ENCODE measurements at places on chromosomes 3 and 15.
A peak's percentile ranks its signal among the peaks of the same experiment; 100 is the strongest.

DNA sequence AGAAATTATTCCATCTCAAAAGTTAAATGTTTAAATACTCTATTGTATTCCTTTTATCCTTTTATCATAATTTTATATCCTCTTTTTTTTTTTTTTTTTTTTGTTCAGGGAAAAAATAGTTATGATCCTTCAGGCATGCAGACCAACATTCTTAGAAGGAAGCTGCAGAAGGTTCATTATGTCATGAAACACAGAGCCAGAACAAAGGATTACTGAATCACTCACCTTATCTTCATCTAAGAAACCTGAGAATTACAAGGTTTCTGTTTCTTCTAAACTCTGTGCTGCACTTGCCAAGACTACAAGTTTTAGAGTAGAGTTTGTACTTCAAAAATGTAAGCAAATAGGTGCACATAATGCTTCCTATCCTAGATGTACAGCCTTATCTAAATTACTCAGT, 3.3 kb downstream of the PLCH1 start:
- no peak for DNase-seq

- no peak for DNase-seq
These were observed 174.4 kb downstream of the SI start for GRCh38 chr3:164903820-164904451.

- no peak for DNase-seq
These were observed 7.2 kb upstream of the SEC22A start for GRCh38 chr3:123194552-123194951.

DNA sequence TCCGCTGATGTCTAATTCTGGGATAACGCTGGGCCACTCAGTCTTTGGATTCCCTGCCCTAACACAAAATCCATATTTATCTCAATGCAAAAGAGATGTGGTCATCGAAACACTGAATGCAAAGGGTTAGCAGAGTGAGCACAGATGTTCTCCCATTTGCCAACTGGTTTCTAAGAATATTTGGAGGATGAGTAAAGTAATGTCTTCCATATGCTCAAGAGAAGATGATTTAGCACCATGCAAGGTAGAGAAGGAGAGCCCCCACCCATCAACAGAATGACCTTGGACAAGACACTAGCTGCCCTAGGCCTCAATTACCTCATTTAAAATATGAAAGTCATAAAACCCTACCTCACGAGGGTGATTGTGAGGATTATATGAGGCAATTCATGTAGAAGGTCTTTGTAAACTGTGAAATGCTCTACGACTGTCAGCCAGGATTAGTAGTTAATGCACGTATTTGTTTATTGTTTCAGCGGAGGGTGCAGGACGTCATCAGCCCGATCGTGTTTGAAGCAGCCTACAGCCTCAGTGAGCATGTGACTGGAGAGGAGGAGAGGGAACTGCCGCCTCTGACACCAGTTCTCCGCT, 232.9 kb upstream of the CTDSPL start:
- no peak for DNase-seq

DNA sequence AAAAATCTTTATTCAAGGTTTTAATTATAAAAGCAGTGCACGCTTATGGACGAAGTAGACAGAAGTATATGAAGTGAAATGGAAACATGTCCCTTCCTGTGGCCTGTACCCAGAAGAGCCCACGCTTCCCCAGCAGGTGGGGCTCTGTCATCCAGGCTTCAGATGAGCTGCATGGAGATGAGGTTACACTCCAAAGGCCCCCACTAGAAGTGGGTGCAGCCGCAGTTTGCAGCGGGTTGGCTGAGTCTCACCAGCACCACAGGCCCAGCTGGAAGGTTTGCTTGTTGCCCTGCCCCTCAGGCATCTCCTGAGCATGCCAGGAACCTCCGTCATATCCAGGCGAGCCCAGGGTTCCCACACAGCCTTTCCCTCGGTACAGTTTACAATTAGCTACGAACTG, 33.1 kb downstream of the PRR20G start:
- no peak for DNase-seq

DNA sequence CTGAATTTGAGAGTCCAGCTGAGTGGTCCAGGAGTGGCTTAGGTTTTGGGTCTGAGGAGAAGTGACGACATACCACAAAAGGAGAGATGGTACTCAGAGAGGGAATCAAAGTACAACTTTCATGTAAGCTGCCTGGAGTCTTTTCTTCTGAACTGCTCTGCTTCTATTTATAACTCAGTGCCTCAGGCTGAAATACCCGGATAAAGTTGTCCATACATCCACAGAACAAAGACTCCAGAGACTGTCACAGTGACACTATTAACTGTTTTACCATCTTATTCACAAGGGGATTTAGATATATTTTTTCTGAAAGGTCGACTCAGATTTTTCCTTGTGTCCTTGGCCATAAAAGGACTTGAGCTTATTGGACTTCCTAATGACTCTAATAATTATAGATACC, 264.3 kb upstream of the DNAJC19 start:
- no peak for DNase-seq

DNA sequence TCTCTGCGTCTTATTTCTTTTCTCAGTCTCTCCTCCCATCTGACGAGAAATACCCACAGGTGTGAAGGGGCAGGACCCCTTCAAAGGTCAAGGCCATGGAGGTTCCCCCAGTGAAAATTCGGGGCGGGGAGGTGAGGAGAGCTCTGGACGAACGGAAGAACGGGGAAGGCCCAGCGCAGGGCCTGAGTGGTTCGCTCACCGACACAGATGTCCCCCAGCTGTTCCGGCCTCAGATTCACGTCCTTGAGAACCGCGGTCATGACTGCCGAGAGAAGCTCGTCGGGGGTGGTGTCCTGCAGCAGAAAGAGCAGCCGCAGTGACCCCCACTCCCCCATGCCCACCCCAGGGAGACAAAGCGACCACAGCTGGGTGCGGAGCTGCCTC, 542 bp downstream of the ACAA1 start:
- DNase-seq: no peak

DNA sequence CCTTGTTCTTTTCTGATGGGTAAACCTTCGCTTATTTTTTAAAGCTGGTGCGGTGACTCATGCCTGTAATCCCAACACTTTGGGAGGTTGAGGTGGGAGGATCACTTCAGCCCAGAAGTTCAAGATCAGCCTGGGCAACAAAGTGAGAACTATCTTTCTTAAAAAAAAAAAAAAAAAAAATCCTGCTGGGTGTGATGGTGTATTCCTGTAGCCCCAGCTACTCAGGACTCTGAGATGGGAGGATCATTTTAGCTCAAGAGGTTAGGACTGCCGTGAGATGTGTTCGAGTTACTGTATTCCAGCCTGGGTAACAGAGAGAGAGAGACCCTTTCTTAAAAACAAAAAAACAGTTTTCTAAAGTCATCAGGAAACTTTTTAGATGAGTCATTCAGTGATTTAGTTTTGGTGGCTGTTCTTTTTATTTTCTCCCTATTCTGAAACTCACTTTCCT, 37.7 kb downstream of the SLMAP start:
- no peak for DNase-seq

GRCh38 chr3:29153811-29154210, 127.1 kb upstream of the RBMS3 start:
- DNase-seq: peak; percentile 3

DNA sequence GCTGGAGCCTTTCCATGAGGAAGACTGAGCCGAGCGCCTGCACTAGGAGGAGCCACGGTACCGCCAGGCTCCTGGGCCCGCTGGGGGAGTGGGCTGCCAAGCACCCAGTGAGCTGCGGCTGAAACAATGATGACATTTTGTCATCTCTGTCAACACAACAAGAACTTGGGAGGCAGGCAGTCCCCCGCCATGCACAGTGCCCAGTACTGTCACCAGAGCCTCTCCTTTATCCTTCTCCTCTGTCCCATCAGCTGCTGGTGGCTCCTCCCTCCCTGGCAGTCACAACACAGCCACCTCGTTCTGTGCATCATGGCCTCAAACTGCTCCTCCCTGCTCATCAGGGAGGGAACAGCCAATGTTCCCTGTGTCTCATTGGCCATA, 34.0 kb upstream of the PCSK6 start:
- no peak for DNase-seq

DNA sequence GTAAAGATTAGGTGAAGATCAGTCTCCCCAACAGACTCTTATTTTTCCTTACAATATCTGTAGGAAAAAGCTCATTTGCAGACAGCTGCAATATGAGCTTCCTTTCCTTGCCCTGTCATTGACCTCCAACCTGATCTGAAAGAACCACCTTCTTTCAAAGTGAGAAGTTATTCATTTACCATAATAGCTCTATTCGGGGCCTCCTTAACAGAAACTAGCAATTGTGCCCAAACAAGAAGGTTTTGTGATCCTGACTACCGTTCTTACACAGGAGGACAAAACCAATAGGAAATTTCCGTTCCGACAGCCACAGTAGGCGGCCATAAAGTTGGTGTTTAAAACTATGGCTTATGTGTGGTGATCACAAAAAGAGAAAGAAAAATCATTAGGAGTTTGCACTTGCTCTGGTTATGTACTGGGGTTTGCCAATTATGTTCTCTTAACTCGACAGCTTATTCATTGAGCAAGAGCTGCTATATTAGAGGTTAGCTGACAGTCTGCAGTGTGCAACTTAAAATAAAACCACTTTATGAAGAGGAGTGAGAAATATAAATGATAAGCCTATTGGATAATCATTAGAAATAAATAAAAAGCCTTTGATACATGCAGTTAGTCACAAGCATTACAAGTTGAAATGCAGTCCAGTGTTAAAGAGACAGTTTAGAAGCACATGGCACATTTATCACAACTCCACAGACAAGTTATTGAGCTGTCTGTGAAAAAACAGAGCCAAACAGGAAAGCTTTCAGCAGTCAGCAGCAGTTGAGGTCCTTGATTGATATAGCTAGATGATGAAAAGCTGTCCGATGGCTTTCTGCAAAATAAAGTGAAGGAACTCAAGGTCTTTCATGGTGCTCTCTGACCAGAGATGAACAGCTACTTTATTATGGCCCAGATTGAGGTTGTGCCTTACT, 199.8 kb downstream of the WDR72 start:
- DNase-seq: no peak

DNA sequence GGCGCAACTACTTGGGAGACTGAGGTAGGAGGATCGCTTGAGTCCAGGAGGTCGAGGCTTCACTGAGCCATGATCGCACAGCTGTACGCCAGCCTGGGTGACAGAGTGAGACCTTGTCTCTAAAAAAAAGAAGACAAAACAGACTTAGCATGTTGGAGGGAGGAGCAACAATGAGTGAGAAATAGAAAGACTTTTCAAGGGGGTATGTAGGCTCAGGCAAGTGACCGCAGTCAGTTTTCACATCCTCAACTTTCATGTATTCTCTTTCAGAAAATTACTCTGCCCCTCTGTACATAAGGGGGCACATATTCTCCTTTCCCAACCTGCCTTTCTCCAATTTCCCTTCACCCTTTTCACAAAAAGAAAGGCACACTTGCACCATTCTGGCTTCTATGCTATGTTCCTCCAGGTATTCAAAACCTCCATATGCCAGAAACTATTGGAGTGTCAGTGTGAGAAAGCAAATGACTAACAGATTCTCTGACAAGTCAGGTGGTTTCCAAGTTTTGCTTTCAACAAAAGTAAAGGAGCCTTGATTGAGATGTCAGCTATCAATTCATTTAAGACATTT, 7.6 kb downstream of the NSUN3 start:
- DNase-seq: no peak

GRCh38 chr3:158097593-158098308, 8.5 kb downstream of the SHOX2 start:
- peak; percentile 77 for DNase-seq

DNA sequence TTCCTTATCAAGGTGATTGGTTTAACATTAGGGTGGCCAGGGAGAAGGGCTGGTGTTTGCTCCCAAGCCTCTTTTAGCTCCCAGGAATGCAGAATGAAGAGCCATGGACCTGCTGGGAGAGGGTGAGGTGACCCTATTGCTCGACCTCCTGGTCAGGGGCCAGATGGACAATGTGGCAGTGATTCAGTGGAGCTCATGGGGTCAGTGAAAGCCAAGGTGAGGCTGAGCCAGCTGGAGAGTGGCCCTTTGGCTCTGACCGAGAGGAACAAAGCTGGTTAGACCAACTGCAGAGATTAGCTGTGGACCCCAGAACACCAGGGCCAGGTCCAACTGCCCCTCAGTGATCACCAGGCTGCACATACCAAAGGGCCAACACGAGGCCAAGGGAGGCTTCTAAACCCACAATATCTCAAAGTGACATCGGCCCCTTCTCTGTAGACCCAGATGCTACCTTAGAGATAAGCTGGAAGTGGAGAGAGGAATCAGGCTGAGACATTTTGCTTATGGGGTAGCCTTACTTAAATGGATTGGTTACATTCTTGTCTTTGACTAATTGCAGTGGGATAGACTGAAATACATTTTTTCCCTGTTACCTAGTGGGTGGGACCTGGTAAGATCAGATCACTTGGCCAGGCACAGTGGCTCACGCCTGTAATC, 15.8 kb upstream of the BTBD1 start:
- no peak for DNase-seq

GRCh38 chr15:36785396-36785795, 206.0 kb downstream of the CDIN1 start:
- no peak for DNase-seq

- no peak for DNase-seq
These were observed 260.1 kb downstream of the UACA start for GRCh38 chr15:70503073-70503745.

DNA sequence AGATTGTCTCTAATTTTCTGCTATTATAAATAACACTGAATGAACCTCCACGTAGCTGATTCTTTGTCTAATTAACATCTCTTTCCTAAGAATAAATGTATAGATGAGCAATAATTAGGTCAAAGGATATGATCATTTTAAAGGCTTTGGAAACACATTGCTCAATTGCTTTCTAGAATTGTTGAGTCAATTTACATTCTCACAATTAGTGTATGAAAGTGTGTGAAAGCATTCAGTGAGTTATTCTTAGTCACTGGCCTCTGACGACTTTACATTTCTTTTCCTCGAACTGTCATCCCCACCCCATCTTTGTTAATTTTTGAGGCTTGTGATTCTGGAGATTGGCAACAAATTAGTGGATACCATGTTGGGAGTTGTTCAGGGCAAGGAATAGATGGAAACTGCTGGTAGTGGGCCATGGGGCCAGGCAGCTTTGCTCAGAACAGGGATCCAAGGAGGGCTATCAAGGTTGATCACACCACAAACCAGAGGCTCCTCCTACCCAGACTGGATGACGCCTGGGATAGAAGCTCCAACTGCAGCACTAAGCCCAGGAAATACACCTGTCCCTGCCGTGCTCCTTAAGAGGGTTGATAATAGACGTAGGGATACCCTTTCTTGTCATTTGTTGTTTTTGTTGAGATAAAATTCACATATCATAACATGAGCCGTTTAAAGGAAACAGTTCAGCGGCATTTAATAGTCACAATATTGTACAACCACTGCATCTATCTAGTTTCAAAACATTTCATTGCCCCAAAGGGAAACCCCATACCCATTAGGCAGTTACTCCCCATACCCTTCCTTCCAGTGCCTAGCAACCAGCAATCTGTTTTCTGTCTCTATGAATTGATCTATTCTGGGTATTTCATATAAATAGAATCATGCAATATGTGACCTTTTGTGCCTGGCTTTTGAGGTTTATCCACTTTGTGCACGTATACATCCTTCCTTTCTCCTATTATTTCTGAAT, 27.9 kb downstream of the EIF1B start:
- DNase-seq: no peak

GRCh38 chr15:89648106-89649012, 6.9 kb downstream of the KIF7 start:
- DNase-seq: no peak

- no peak for DNase-seq
These were observed 82.9 kb downstream of the THBS1 start for GRCh38 chr15:39663704-39664250.
